ENCODE measurements at places on chromosomes 2 and 18. TPM values are rescaled to one million over a fixed set of nuclear protein-coding genes. Genes with fewer than 3 reads are reported as not detected.

GRCh38 chr18:50590593-50590992 is 30.7 kb downstream of the MAPK4 start:
- peaks cover 5% of the 10 kb centered on the region for H3K27me3 ChIP-seq
- no peaks in the 10 kb centered on the region for H3K4me1 ChIP-seq
- H3K36me3 ChIP-seq = no peaks in the 10 kb centered on the region
- H3K27ac ChIP-seq = no peak overlapping the region
- DNase-seq = no peak
- no peak overlapping the region for H3K4me3 ChIP-seq

DNA sequence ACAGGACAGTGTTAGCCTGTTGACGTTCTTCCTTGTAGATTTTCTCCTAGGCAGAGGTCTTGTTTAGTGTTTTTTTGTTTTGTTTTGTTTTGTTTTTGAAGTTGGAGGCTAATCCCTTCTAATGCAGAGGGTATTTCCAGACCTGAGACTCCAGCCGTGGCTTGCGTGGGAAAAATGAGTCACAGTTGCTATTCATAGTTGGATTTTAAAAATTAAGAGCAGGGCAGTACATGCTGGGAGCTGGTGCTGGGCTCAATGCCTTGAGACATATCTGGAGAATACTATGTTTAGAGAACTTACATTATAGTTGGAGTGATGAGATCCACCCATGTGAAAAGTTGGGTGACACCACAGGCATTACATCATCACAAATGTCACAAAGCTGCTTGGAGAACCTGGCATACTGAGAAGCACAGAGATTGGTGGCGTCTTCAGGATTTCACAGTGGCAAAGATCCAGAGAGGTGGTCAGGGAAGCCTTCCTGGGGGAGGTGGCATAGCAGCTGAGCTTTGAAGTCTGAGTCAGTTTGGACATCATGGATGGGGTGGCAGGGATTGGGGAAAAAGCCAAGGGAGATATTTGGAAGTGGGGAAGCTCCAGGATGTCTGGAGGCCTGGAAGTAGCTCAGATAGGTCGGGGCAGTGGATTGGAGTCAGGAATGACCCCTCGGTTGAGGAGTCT is 249.4 kb downstream of the LOXHD1 start:
- no peaks in the 10 kb centered on the region for H3K27me3 ChIP-seq
- H3K36me3 ChIP-seq = no peaks in the 10 kb centered on the region
- H3K4me1 ChIP-seq = no peaks in the 10 kb centered on the region
- H3K27ac ChIP-seq = no peak overlapping the region

GRCh38 chr2:136075476-136075875 is 42.5 kb downstream of the CXCR4 start:
- H3K4me3 ChIP-seq = no peak overlapping the region
- no peaks in the 10 kb centered on the region for H3K36me3 ChIP-seq
- no peak overlapping the region for H3K27ac ChIP-seq
- no peak for DNase-seq
- H3K27me3 ChIP-seq = no peaks in the 10 kb centered on the region

- no peaks in the 10 kb centered on the region for H3K27me3 ChIP-seq
- no peaks in the 10 kb centered on the region for H3K36me3 ChIP-seq
- DNase-seq = no peak
- H3K4me3 ChIP-seq = no peak overlapping the region
Measured at GRCh38 chr18:21181766-21182165, 60.3 kb upstream of the GREB1L start.

- no peak overlapping the region for H3K27ac ChIP-seq
- no peak for DNase-seq
- no peaks in the 10 kb centered on the region for H3K36me3 ChIP-seq
- no peak overlapping the region for H3K4me3 ChIP-seq
- H3K4me1 ChIP-seq = no peaks in the 10 kb centered on the region
Measured at GRCh38 chr2:45839508-45840251, 188.2 kb downstream of the PRKCE start.

- no peaks in the 10 kb centered on the region for H3K36me3 ChIP-seq
- no peak for DNase-seq
- no peaks in the 10 kb centered on the region for H3K4me1 ChIP-seq
- no peak overlapping the region for H3K27ac ChIP-seq
Measured at GRCh38 chr2:1947316-1947715, 203.0 kb upstream of the PXDN start.

DNA sequence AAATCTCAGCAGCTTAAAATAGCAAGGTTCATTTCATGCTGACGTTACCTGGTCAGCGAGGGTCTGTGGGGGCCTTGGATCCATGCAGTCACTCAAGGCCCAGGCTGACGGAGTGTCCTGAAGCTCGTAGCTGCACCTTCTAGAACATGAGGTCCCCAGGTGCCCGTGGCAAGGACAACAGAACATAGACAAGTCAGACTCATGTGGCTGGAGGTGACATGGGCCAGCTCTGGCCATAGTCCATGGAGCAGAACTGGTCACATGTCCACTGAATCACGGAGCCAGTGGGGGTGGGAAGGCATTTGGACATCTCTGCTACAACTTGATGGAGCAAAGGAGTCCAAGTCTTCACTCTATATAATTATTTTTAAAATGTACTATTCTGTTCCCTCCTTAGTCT is 233.2 kb downstream of the ACKR3 start:
- no peak overlapping the region for H3K4me3 ChIP-seq
- H3K4me1 ChIP-seq = no peaks in the 10 kb centered on the region
- no peak for DNase-seq
- peaks cover 7% of the 10 kb centered on the region for H3K27me3 ChIP-seq
- no peaks in the 10 kb centered on the region for H3K36me3 ChIP-seq

The MERTK gene
- total RNA-seq = 3.4 TPM

The LDLRAD4 gene
- 1.2 TPM for total RNA-seq

The CEP192 gene
- total RNA-seq = 37.8 TPM

The PIEZO2 gene
- not detected for total RNA-seq

- no peak overlapping the region for H3K4me3 ChIP-seq
- no peak for DNase-seq
- no peak overlapping the region for H3K27ac ChIP-seq
- H3K36me3 ChIP-seq = no peaks in the 10 kb centered on the region
Measured at GRCh38 chr2:58502931-58503330, 261.8 kb upstream of the FANCL start.

The CYP1B1 gene
- total RNA-seq = 36.3 TPM

The TDRD15 gene
- total RNA-seq = 1.9 TPM

GRCh38 chr2:115165529-115166109 is 723.2 kb downstream of the DPP10 start:
- no peaks in the 10 kb centered on the region for H3K36me3 ChIP-seq
- no peaks in the 10 kb centered on the region for H3K4me1 ChIP-seq
- DNase-seq = peak; percentile 1
- H3K27me3 ChIP-seq = no peaks in the 10 kb centered on the region
- no peak overlapping the region for H3K4me3 ChIP-seq
- H3K27ac ChIP-seq = no peak overlapping the region

DNA sequence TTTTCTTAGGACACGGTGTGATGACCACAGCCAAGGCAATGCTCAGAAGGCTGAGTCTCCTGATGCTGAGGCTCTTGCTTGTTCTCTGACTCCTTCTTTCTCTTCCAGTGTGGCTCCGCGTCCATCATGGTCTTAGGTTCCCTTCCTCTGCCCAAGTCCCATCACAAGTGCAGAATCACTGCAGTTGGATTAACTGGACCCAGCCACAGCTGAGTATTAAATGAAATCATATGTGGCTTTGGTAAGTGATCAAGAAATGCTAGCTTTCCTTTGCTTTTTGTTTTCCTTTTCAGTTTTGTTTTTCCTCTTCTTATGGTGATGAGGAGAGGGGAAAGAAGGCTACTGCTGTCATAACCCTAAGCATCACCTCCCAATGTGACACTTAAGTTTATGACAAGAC is 375.8 kb downstream of the INSIG2 start:
- no peaks in the 10 kb centered on the region for H3K4me1 ChIP-seq
- DNase-seq = no peak
- H3K27ac ChIP-seq = no peak overlapping the region

DNA sequence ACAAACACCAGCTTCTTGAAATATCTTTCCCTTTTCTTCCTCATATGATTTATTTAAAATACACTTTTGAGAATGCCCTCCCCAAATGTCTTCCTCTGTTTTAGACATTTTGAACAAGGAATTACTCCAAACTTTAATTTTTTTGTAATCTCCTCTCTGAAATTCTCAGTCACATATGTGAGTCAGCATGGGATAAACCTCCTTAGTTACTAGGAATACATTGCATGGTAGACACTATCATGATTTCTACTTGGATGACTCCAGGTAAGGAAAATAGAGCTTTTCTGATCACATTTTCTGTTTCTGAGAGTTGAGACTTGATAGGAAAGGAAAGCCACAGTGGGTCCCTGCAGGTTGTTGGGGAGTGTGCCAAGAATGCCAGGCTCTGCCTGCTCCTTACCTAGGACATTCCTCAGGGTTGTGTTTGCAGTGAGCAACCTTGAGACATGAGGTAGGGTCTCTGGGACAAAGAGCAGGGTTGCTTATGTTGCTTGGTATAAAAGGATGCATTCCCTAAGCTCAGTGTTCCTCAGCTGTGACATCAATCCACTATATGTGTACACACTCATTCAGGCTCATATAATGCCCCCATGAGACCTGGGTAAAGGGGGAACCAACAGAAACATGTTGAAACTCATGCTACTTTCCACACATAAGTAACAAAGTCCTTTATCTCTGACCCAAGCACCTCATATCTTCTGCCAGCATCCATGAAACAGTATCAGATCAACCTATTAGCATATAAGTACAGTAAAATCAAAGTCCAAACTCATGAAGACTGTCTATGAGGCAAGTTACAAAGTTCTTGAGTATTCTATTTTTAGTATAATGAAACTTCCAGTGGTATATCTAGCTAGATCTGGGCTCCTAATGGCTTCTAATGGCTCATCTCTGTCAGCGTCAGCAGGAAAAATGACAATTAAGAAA is 112.8 kb upstream of the SCN1A start:
- H3K36me3 ChIP-seq = no peaks in the 10 kb centered on the region
- DNase-seq = no peak
- H3K4me3 ChIP-seq = no peak overlapping the region
- peak overlapping the region; percentile 67 for H3K27ac ChIP-seq

DNA sequence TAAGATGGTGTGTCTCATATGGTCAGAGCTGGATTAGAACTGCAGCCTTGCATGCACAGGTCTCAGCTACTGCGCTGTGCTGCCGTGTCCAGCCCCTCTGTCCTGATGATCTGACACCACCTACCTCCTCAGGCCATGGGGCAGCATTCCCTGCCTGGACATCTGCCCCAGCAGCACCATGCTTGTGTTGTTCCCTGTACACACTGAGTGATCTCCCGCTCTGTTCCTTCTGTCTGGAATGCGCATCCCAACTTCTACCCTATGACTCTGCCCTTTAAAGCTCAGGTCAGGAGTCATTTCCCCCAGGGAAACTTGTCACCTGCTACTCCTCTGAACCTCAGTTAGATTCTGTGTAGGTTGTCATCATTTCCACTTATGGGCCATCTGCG is 157.4 kb upstream of the TTC39C start:
- H3K4me1 ChIP-seq = peaks cover 28% of the 10 kb centered on the region
- no peaks in the 10 kb centered on the region for H3K36me3 ChIP-seq
- H3K27me3 ChIP-seq = no peaks in the 10 kb centered on the region
- no peak overlapping the region for H3K27ac ChIP-seq
- DNase-seq = no peak

All from PC-9 (cell line).